ENCODE measurements at places on chromosomes 6 and 20. TPM values are rescaled to one million over a fixed set of nuclear protein-coding genes. Genes with fewer than 3 reads are reported as not detected.

GRCh38 chr6:29887330-29887818, 55.0 kb upstream of the HLA-A start:
- DNase-seq = peak; percentile 66

DNA sequence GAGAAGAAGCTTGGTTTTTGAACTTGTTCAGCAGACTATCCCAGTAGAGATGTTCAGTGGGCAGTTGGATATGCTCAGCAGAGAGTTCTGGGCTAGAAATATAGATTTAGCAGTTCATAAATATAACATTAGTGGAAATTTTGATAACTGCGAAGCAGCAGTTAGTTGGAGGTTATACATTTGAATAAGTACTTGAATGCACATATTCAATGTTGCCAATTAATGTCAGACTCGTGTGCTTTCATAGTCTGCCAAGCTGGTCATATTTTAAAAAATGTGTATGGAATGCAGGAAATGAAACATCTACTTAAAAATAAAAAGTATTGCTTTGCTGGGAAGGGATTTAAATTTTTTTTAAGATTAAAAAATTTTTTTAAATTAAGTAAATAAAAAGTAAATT, 92.5 kb upstream of the E2F3 start:
- no peak for DNase-seq

DNA sequence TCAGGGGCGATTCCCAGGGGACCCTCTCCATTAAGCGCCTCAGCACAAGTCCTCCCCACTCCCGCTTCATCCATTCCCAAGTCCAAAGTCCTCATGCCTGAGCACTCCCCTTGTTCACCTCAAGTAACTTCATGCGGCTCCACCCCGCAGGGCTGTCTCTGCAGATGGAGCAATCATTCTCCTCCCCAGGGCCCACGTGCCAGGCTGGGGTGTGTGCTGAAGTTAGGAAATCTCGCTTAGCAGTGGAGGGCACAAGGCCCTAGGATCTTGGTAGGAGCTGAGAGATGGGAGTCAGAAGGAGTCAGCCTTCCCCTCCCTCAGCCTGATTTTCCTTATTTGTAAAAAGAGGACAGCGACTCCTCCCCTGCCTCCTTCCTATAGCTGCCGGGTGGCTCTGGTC, 3.5 kb downstream of the TGM3 start:
- no peak for DNase-seq

DNA sequence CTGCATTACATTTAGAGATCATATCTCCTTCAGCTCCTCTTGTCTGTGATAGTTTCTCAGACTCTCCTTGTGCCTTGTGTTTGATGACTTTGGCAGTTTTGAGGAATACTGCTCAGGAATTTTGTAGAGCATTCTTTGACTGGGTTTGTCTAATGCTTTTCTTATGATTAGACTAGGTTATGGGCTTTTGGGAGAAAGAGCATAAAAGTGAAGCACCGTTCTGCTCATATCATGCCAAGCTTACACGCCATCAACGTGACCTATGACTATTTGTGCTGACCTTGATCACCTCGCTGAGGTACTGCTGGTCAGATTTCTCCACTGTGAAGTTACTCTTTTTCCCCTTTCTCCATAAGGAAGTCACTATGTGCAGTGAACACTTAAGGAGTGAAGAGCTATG, 256.0 kb downstream of the LY86 start:
- DNase-seq = no peak

Gene FAM8A1
- total RNA-seq = 12.9 TPM

Gene BPIFB4
- total RNA-seq = not detected

Gene SLC17A2
- not detected for total RNA-seq

Gene NQO2
- 21.8 TPM for total RNA-seq

Measured in hematopoietic multipotent progenitor cell (in vitro differentiated cells).